Caudate nucleus (tissue), 63 donors: ENCODE measurements at places on chromosomes 12 and 14.

GRCh38 chr12:46388427-46389021 is 16.0 kb upstream of the SLC38A2 start:
- DNase-seq, result no peak

DNA sequence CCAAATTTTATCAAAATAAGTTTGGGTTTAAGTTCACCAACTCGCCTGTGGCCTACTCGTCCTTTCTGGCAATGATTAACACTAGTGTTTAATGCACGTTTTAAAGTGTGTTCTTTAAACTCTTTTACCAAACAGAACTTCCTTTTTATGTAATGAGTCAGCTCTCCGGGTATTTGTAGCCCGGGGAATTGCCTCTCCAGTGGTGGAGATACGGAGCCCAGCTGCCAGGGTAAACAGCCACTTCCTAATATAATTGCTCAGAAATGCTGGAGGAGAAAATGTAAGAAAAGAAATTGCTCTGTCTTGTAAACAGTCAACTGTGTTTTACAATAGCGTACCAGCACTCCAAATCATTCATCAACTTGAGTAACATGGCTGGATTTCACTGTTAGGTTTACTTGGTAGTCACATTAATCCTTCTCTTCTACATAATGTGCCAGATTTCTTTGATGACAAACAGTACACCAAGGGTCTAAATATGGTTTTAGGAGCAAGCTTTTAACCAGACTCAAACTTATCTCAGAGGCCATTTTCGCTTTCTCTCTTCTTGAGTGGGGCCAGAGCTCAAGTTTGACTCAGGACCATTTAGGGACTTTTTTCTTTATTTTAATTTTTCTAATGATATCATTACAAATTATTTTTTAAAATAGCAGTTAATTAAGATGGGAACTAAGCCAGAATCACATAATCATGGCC is 101.2 kb upstream of the SLC38A2 start:
- DNase-seq, result no peak

- no peak for DNase-seq
Measured at GRCh38 chr12:115916910-115917668, 360.4 kb downstream of the MED13L start.

- no peak for DNase-seq
Measured at GRCh38 chr12:60148831-60149230, 553.0 kb downstream of the SLC16A7 start.

GRCh38 chr12:95269892-95270291 is 52.3 kb downstream of the VEZT start:
- no peak for DNase-seq

DNA sequence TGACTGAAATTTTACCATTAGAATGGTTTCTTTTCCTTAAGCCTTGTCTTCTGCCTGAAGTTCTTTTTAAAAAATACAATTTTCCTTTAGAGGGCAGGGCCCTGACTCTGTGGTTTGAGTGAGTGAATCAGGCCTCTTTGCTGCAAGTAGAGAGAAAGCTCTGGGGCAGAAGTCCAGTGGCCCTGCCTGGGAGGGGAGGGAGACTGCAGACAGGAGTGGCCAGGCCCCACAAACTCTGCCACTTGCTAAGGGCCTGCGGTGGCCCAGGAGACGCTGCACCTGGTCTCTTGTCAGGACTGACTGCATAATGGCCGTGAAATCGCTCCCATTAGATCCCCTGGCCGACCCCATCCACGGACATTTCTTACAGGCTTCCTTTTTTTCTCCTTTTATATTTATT is 25.5 kb downstream of the TSPAN11 start:
- DNase-seq, result no peak

DNA sequence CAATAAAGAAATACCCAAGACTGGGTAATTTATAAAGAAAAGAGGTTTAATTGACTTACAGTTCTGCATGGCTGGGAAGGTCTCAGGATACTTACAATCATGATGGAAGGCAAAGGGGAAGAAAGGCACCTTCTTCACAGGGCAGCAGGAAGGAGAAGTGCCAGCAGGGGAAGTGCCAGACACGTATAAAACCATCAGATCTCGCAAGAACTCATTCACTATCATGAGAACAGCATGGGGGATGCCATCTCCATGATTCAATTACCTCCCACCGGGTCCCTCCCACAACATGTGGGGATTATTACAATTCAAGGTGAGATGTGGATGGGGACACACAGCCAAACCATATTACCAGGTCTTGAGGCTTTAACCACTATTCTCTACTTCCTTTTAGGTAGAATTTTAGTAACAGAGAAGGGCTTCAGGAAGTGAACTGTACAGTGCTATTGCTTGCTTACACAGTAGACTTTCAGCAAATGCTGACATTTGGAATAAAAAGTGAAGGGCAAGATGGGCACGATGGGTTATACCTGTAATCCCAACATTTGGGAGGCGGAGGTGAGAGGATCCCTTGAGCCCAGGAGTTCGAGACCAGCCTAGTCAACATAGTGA is 40.8 kb upstream of the OR4E1 start:
- no peak for DNase-seq

- peak; percentile 86 for DNase-seq
Measured at GRCh38 chr12:6613776-6614512, 6.8 kb upstream of the CHD4 start.

GRCh38 chr12:65823513-65824375 is 539 bp upstream of the HMGA2 start:
- DNase-seq, result no peak

- DNase-seq, result peak; percentile 62
Measured at GRCh38 chr12:63668028-63668799, at the start of gene DPY19L2. Gene DPY19L2 (minus strand): TSS chr12:63668493. CDS start chr12:63668393, 100 bp downstream.

DNA sequence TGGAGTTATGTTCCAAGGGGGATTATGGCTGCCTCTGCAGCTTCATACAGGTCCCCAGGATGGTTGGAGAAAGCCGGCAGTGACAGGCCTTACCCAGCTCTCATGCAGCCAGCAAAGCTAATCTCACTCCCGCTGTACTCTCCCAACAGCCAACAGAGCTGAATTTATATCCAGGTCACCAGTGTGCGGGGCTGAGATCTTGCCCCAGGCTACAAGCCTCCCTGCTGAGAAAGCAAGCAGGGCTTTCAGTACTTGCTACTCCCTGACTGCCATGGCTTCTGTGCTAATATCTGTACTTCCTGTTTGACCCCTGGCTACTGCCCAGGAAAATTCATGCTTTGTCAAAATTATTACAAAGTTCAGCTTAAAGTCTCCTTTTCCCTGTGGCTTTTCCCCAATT is 92.9 kb downstream of the ATP23 start:
- no peak for DNase-seq

DNA sequence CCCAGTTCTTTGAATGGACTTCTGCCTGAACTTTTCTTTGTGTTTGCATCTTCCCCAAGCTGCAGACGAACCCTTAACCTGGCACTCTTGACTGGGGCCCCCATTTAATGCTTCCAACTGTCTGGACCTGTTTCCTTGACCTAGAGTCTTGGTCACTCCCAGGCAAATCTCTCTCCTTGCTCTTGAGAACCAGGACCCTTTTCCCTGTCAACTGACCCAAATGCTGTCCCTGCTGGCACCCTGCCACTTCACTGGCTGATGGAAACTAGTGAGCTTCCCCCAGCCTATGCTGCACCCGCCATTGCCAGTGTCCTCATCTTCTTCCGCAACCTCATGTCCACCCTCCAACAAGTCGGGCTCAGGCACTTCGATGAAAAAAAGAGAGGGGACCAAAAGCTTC is 79.5 kb downstream of the PRIMA1 start:
- DNase-seq, result no peak

GRCh38 chr14:64983439-64984310 is 3.0 kb upstream of the FNTB start:
- DNase-seq, result peak; percentile 41

DNA sequence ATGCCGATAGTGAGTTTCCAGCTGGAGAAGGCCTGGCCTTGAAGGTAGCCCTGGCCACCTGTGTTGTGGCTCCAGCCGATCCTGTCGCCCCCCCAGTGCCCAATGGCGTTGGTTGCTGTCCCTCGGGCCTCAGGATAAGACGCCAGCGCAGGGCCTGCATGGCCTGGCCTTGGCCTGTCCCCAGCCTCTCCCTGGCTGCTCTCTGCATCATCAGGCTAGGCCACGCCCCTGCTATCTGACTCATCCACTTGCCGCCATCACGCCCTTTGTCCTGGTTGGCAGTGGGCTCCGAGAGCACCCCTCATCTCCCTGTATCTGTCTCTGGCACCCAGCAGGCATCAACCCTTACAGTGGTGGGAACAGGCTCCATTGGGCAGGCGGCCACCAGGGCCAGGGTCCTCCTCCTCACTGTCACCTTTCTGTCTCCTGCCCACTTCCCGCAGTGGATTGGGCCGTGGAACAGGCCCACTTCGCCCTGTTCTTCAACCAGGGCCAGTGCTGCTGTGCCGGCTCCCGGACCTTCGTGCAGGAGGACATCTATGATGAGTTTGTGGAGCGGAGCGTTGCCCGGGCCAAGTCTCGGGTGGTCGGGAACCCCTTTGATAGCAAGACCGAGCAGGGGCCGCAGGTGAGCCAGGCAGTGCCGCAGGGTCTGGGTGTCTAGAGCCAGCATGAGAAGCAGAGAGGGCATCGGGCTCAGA is 25.6 kb downstream of the ALDH2 start:
- no peak for DNase-seq

DNA sequence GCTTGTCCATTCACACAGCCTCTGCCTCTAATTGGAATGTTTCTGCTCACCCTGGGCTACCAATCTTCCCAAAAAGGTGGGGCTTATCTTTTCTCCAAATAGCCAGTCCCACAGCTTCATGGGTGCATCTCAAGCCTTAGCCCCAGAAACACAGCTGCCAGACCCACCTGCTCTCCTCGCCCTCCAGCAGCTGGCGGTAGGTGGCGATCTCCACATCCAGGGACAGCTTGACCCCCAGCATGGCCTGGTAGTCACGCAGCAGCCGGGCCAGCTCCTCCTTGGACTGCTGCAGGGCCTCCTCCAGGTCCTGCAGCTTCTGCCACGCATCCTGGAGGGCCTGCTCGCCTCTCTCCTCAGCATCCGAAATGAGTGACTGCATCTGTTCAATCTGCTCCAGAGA is 11.1 kb downstream of the KRT77 start:
- no peak for DNase-seq
